ENCODE measurements at places on chromosomes 1 and 21.
A peak's percentile ranks its signal among the peaks of the same experiment; 100 is the strongest.

DNA sequence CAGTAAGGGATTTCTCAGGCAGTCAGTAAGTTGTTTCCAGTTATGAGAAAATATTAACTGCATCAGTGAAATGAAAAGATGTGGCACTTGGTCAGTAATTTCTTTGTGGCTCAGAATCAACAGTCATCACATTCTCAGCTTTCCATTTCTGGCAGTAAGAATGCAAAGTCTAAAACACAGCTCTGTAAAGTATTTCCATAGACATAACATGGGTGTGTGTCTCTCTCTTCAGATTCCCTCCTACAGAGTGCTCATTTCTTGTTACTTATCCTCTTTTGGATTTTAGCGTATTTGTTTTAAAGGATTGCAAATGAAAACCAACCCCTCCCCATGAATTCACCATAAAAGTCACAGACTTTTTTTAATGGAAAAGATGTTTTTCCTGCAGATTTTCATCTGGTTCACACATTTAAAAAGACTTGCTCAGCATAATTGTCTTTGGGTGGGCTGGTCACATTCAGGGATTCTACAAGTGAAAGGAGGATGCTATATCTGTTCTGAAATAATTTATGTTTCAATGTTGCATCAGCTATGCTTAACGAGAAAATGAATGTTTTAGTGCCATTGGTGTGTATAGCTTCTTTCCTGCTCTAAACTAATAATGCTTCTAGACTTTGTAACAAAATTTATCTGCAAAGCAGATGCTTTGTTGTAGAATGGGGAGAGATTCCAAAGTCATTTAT, 34.6 kb upstream of the CD55 start:
- DNase-seq: no peak

GRCh38 chr1:89904219-89904980, 83.6 kb downstream of the LRRC8D start:
- DNase-seq: no peak

DNA sequence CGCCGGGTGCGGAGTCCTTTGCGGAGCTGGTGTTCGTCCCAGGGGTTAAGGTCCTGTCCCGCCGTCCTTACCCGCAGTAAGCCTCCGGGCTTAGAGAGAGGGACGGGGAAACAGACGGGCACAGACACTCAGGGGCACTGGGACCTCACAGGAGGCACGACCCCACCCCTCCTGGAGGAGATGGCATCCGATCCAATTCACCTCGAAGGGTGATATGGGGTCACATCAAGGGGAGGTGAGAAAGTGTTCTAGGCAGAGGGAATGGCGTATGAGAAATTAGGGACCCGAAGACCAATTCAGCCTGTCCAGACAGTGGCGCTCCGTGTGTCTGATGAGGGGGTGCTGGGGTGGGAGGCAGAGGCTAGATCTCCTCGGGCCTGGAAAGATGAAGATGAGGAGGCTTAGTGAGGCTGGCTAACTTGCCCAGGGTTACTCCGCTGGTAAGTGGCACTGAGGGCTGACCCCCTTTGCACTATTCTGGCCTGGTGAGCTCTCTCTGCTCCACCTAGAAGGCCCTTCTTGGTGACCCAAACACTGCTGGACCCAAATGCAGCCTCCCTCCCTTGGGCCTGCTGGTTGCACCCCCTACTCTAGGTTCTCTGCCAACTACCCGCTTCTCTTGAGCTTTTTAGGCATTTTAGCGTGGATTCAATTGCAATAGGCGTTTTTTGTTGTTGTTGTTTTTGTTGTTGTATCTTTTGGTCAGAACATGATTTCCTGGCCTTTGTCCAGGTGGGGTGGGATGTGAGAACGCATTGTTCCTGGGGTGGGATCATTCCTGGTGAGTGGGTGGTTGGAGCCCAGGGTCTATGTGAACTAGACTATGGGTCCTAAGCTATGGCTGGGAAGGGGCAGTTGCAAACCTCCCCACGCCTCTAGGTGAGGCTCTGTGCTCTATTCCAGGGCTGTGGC, 12.3 kb downstream of the BTBD19 start:
- DNase-seq: no peak

- no peak for DNase-seq
These were observed 12.9 kb downstream of the DESI2 start for GRCh38 chr1:244665771-244666217.

GRCh38 chr1:113659556-113659955, 99.7 kb downstream of the PHTF1 start:
- no peak for DNase-seq

DNA sequence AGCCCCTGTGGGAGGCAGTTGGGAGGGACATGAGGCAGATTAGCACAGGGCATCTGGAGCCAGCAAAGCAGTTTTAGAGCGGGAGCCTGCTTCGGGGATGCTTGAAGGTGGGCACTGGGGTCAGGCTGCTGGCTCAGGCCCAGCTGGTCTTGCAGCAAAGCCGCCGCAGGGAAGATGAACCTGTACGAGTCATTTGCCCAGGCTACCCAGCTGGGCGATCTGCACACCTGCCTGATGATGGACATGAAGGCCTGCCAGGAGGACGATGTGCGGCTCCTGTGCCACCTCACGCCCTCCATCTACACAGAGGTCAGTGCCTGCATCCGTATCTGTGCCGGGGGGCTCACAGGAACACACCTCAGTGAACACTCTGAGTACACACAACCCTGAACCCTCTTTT, 7.7 kb upstream of the SLC27A3 start:
- no peak for DNase-seq

DNA sequence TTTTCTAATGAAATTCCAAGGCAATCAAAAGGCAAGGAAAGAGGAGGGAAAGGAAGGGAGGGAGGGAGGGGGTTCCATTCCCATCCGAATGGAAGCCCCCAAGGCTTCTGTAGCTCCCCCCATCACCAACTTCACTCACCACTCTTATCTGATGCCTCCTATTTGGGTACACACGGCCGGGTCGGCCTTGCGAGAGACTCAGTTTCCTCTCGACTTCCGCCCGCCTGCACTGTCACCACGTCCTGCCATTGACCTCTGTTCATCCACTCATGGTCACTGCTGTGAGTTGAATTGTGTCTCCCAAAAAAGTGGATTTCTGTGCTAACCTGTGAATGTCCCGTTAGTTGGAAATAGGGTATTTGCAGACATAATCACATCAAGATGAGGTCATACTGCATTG, 11.2 kb downstream of the PDE9A start:
- DNase-seq: no peak

DNA sequence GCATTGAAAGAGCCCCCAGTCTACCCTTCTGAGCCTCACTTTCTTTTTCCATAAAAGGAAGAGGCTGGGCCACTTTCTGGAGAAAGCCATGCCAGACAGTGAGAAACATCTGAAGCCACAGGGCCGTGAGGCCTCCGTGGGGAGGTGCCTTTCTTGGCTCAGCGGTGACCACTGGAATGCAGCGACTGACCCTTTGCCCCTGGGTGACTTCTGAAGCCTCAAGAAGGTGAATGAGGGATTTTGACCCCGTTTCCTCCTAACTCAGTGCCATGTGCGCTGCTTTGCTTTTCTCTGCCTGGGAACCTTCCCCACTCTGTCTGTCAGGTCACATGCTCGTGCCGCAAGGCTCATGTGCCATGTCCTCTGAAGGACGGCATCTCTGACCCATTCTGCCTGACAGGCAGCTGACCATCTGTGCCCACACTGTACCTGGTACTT, 44.7 kb upstream of the A3GALT2 start:
- no peak for DNase-seq

DNA sequence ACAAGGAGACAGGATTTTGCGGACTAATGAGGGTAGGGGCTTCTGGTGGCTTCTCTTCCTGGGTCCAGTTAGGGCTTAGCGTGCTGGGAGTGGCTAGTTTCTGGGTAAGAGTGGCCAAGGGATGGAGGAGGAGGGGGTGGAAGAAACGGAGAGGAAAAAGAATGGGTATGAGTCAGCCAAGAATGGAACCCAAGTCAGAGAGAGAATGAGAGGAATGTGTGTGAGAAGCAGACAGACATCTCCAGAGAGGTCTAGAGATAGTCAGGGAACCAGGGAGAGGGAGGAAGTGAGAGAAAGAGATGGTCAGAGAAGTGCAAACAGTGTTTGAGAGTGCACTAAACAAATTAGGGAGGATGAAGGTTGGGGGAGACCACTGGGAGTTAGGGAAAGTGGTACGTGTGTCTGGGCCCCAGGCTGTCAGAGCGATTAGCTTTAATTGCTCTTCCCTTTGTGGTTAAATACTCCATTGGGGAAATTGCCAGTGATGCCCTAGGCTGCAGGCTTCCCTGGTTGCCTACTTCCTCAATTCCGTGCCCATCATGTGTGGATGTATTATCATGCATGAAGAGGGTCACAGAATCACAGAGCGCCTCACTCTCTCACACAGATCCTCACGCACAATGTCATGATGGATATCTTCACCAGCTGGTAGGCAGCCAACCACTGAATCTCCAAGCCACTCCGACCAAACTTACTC, 1.4 kb downstream of the PEA15 start:
- DNase-seq: no peak

DNA sequence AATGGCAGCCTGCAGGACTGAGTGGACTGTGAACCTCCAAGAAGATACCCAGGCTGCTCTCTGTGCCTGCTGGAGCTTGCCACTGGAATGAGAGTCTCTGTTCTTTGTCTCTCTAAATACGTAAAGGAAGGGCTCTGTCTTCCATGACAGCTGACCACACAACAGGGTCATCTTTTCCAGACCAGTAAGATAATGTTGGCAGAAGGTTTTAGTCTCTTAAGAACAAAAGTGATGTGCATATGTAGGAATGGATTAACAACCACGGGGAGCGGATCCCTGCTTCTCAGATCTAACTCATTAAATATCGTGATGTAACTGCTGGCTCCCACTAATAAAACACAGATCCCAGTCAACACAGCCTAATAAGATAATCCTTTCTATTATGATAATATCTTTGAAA, 67.5 kb downstream of the MAP10 start:
- no peak for DNase-seq

DNA sequence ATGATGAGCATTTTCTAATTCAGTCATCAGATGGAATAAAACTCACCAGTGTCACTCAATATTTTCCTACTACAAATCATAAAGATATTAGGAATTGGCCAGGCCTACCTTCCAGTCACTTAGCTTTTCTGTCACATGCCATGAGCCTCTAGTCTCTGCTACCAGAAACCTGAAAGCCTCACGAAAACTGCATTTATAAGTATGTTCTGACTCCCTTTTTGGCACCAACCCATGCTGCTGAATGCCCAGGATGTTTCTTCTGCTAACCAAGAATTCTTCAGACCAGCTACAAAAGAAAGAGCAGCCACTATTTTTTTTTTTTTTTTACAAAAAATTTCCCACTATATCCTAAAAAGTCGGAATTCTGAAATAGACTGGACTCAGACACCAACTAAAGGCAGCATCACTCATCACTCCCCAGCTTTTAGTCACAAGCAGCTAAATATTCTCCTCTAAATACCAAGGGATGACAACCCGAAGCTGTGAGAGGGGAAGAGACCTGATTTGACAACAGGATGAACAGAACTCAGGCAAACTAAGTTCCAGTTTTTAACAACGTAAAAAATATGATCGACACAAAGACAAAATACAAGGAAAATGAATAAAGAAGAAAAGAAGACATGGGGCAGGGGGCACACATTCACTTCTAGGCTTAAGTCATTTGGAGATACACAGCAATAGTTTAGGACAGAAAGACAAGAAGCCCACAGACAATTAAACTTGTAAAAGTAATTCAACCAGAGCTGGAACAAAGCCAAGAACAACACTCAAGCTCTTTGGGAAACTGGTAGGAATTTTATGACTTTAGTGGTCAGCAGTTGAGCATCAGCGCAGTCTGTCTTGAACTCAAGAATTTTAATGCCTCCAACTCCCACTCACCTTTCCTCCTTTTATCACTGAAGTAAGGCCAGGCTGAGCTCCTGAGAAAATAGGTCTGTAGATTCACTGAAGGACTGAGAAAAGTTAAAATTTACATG, 1.7 kb downstream of the DCAF8 start:
- DNase-seq: no peak

GRCh38 chr1:58948671-58949070, 164.8 kb upstream of the JUN start:
- DNase-seq: no peak

DNA sequence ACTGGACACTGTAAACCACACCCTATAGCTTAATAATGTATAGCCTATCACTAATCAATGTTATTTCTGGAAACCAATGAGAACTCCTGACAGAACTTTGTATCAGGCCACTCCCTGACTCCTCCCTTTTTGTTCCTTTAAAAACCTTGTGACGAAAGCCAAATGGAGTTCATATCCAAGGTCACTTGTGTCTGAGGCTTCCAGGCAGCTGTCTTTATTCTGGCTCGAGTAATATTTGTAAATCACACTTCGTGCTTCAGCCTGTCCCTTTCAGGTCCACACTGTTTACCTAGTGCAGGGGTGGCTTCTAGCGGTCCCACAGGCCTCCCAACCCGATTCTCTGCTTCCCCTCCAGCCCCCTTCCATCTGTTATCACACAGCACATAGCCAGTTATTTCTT, 16.2 kb upstream of the CAPN9 start:
- no peak for DNase-seq

DNA sequence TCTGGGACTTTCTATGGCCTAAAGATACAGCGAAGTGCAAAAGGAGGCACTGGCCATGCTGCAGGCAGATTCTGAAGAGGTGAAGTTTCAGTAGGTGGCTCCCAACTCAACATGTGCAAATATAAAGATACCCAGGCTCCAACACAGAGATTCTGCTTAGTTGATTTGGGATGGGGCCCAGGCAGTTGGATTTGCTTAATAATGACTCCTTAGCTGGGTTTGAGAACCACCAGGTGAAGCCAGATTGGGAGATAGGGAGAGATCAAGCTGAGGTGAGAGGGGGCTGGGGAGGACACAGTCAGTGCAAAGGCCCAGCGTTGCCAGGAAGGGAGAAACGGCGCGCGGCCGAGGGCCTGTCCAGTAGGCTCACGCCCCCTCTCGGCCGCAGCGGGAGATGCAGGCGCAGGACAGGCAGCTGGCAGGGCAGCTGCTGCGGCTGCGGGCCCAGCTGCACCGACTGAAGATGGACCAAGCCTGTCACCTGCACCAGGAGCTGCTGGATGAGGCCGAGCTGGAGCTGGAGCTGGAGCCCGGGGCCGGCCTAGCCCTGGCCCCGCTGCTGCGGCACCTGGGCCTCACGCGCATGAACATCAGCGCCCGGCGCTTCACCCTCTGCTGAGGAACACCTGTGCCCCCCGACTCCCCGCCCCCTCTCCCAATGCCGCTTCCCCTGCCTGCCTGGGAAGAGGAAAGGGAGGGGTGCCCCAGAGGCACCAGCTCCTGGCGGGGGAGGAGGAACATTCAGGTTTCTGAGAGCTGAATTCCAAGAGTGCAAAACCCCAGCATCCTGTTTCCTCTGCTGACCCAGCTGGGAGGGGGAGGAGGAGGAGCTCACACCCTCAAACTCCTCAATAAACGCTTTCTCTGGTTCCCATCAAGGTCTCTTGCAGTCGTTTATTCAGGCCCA, 1.2 kb downstream of the FAM167B start:
- DNase-seq: peak; percentile 75

GRCh38 chr21:40947713-40948112, 100.8 kb upstream of the DSCAM start:
- DNase-seq: no peak

GRCh38 chr1:31007462-31007991, 58.0 kb downstream of the PUM1 start:
- DNase-seq: no peak

DNA sequence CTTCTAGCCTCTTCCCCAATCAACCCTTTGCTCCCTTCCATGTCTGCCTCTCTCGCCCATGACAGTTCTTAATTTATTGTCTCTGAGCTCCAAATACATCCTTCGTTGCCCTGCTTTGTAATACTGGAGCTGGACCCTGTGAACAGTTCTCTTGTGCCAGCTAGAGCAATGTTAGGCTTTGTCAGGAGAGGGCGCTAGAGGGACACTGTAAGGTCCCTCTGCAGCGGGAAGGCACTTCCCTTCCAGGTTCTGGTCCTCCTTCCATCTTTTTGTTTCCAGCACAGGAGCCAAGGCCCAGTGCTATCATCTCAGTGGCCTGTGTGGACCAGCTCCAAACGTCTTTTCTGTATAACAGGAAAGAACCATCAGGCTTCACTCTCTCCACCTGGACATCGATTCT, 95.9 kb downstream of the PTPRU start:
- no peak for DNase-seq

All from CD4-positive, alpha-beta T cell treated with Interferon gamma for 1 hour (primary cell).